ENCODE measurements at places on chromosomes 2 and 18. TPM values are rescaled to one million over a fixed set of nuclear protein-coding genes. Genes with fewer than 3 reads are reported as not detected.

VIL1 gene
- not detected for total RNA-seq

DGKD gene
- 48.3 TPM for total RNA-seq

REG3G gene
- total RNA-seq, result not detected

ANTXR1 gene
- total RNA-seq, result 137 TPM

TEKT4 gene
- total RNA-seq, result 0.22 TPM

OSBPL6 gene
- 10.1 TPM for total RNA-seq

PAX3 gene
- 5.7 TPM for total RNA-seq

HOXD13 gene
- total RNA-seq, result not detected

ZSWIM2 gene
- not detected for total RNA-seq

SP9 gene
- total RNA-seq, result not detected

NEU4 gene
- 0.66 TPM for total RNA-seq

CRYBA2 gene
- total RNA-seq, result 1,526 TPM

ZBTB7C gene
- 15.1 TPM for total RNA-seq

LIMS4 gene
- not detected for total RNA-seq

RGPD6 gene
- 111 TPM for total RNA-seq

SAG gene
- 16.7 TPM for total RNA-seq

MPP4 gene
- total RNA-seq, result 156 TPM

ANAPC1 gene
- total RNA-seq, result 70.0 TPM

B3GNT7 gene
- 3.4 TPM for total RNA-seq

COLEC11 gene
- 2.7 TPM for total RNA-seq

ALPI gene
- not detected for total RNA-seq

CAD gene
- 34.4 TPM for total RNA-seq

BCL2 gene
- 34.4 TPM for total RNA-seq

NEU2 gene
- not detected for total RNA-seq

FAHD2B gene
- total RNA-seq, result 14.0 TPM

PLGLB2 gene
- total RNA-seq, result 4.6 TPM

HOXD11 gene
- not detected for total RNA-seq

MMADHC gene
- 99.6 TPM for total RNA-seq

M1AP gene
- 0.44 TPM for total RNA-seq

CFC1 gene
- 0.55 TPM for total RNA-seq

TMEM185B gene
- 23.6 TPM for total RNA-seq

CCDC102B gene
- 61.4 TPM for total RNA-seq

OTOS gene
- total RNA-seq, result not detected

STON1 gene
- total RNA-seq, result 81.0 TPM

SP140 gene
- total RNA-seq, result 0.49 TPM

CPLX4 gene
- 46.1 TPM for total RNA-seq

ABCG5 gene
- 0.27 TPM for total RNA-seq

All from camera-type eye (tissue), 1 donor.